Hematopoietic multipotent progenitor cell treated with erythropoietin and hydrocortisone succinate and interleukin-3 and kit ligand, for 6 days (in vitro differentiated cells): ENCODE measurements at places on chromosomes 5 and 9.

GRCh38 chr9:72292874-72293607, 72.0 kb downstream of the ZFAND5 start:
- peak; percentile 88 for DNase-seq

DNA sequence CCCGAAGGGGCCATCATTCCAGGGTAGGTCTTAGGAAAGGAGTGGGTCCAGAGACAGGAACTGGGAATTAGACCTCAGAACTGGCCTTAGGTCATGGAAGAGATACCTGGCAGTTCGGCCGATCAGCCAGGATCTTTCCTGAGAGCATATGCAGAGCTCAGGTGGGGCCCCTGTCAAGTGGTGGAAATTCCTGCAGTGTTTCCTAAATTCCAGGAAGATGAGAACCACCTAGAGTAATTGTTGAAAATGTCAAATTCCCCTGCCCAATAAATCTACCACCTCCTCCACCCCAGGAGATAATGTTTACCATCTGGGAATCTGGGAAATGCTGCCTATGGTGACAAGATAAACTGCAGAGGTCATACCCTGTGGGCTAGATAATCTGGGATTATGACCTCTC, 14.6 kb downstream of the TMEM171 start:
- DNase-seq = no peak

GRCh38 chr5:109656829-109657228, 32.9 kb upstream of the MAN2A1 start:
- DNase-seq = peak; percentile 93

DNA sequence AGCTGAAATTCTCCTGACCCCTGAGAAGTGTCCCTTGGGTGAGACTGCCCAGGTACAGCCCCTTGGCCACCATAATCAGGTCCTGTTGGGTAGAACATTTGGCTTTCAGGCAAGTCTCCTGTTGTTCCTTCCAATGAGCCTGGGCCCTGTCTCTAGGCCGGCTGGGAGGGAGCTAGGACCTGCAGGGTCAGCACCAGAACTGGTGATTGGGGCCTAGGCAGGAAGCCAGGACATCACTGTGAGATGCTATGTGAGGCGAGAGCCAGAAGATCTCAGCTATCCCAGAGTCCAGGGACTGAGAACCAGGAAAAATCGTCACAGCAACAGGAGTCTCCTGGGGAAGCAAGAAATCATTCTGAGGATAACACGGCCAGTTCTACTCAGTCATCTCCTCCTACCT, 51.5 kb downstream of the PCDH1 start:
- no peak for DNase-seq

DNA sequence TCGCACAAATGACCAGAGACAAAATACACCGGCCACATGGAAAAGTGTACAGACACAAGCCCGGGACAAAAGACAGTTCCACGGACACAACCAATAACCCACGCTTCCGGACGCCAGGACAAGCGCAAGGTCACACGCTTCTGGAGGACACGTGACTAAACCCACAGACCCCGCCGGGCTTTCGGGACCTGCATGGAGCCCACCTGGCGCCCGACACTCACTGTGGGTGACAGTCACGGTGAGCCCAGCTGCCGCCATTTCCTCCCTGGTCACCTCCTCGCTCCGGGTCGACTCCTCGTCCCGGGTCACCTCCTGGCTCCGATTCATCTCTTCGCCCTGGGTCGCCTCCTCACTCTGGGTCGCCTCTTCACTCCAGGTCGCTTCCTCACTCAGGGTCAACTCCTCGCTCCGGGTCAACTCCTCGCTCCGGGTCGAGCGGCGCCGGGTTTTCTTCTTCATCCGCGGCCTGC, 470 bp downstream of the BAG1 start:
- peak; percentile 71 for DNase-seq

DNA sequence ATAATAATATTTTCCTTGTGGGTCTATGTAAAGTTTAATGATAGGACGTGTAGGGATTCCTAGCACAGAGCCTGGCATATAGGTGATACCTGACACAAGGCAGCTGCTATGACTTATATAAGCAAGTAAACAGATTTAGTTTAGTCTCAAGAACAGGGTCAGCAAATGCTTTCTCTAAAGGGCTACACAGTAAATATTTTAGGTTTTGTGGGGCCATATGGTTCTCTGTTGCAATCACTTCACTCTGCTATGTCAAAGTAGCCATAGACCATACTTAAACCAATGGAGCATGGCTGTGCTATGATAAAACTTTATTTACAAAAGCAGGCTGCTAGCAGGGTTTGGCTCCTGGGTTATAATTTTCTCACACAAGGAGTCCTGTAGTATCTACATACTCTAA, 204.8 kb upstream of the KLF4 start:
- no peak for DNase-seq

DNA sequence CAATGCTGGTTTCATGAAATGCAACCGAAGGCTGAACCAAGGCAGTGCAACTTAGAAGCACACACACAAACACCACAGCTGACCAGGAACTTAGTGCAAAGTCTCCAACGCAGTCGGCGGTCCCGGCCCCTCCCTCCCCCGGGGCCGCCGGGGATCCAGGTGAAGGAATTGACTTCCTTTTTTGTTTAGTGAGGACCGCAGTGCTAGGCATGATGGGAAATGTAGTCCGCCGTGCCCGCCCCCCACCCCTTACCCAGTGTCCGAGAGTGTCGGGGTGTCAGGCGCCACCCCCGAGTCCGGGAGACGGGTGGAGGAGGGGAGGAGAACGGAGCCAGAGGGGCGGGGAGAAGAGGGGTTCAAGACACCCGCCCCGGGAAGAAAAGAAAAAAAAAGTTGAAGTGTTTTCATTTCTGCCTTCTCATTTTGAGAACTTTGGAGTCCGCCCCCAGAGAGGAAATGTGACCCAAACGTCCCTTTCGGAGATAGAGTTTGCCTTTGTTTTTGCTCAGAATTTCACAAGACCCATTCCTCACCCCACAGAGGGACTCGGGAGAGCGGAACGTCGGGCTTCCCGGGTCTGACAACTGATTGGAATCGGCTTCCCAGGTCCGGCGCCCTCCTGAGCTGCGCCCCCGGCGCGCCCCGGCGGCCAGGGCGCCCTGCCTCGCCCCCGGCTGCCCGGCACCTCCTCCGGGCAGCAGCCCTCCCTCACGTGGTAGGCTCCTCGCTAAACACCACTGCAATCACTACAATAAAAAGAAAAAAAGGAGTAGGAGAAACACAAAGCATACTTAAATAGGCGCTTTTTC, 2.0 kb downstream of the IER5L start:
- DNase-seq = peak; percentile 73

DNA sequence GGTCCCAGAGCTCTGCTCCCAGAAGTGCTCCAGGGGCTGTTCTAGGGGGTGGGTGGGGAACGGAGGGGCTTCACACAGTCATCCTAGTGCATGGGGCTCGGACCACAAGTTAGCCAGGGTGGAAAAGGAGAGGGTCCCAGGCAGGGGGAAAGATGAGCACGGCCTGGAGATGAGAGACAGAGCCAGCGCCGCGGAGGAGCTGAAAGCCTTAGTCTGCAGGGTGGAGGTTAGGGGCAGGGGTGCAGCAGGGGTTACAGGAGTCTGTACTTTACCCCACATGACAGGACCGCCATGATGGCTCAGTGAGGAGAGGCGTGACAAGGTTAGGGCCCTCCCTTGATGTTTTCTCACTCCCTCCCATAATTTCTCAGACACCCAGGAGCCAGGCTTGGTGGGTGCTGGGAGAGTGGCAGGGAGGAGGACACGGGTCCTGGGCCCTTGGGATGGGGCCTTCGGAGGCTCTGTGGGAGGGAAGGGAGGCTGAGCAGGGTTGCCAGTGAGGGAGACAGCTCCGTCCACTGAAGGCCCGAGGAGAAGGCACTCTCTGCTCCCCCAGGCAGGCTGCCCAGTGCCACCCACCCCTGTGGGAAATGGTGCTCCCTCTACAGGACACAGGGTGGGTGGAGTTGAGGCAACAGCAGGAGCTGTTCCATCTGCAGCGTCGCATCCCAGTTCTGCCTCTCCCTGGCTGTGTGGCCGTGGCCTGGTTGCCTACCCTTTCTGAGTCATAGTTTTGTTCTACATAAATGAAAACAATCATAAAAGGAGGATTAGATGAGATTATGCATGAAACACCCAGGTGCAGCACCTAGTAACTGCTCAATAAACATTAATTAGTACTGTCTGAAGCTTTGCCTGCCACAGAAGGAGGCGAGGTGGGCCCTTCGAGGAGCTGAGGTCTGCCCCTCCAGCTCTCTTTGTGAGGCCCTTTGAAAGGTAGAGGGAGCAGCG, 66.2 kb downstream of the NDST1 start:
- DNase-seq = no peak

DNA sequence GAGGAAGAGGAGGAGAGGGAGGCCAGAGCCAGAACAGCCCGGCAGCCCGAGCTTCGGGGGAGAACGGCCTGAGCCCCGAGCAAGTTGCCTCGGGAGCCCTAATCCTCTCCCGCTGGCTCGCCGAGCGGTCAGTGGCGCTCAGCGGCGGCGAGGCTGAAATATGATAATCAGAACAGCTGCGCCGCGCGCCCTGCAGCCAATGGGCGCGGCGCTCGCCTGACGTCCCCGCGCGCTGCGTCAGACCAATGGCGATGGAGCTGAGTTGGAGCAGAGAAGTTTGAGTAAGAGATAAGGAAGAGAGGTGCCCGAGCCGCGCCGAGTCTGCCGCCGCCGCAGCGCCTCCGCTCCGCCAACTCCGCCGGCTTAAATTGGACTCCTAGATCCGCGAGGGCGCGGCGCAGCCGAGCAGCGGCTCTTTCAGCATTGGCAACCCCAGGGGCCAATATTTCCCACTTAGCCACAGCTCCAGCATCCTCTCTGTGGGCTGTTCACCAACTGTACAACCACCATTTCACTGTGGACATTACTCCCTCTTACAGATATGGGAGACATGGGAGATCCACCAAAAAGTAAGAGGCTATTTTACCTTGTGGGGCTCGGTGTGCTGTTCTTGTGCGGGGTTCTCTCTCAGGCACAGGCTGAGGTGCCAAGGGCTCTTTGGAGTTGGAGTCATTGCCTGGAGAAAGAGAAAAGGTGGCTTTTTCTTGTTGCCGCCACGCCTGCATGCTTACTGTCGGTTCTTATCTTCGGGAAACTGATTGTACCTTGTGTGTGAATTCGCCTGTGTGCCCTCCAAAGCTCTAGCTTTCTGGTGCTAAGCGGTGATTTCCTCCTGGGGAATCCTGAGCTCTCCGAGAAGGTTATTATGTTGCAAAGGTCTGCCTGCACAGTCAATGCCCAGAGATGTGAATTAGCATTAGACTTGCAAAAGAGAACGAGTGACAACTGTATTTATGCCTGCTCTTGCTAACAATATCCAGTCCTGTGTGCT, at the start of gene ISL1:
Gene ISL1 (plus strand): TSS at position 318 of the 991 bp plus-strand sequence. CDS start 224 bp downstream, at position 542.
- DNase-seq = peak; percentile 21

- DNase-seq = peak; percentile 22
Observed at GRCh38 chr9:89234205-89235067, 55.8 kb upstream of the SHC3 start.
